ENCODE measurements at places on chromosomes 5 and 9.

- no peak for DNase-seq
Measured at GRCh38 chr9:36966371-36967097, 67.5 kb downstream of the PAX5 start.

DNA sequence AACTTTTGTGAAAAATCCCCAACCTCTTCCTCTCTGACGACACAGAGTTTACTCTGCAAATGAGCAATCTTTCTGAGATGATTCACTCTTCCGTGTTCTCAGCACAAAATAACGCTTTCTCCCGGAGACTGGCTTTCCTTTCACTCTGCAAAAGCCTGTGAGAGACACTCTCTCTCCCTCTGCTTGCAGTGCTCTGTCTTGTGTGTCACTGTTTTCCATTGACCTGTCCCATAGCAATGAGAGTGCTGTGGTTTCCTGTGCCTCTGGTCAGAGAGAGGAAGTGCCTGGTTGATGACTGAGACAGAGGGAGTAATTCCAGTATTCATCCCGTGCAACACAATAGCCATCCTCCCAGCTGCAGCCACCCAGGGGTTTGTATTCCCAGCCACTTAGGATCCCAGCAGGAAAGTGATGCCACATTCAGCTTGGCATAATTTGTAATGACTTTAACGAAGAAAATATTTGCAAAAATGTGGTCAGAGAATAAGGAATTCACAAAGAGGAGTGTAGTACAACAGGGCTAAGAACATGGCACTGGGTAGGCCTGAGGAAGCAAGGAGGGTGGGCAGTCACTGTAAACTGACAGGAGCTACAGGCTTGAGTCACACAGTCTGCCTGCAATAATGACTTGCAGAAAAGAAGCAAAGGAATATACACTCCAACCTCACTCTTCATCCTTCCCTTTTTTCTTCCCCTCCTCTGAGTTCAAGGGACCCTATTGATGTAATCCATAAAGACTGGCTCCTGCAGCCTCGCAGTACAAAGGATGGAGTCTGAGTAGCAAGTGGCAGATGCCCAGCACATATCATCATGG is 463.5 kb upstream of the RGMB start:
- DNase-seq: no peak

DNA sequence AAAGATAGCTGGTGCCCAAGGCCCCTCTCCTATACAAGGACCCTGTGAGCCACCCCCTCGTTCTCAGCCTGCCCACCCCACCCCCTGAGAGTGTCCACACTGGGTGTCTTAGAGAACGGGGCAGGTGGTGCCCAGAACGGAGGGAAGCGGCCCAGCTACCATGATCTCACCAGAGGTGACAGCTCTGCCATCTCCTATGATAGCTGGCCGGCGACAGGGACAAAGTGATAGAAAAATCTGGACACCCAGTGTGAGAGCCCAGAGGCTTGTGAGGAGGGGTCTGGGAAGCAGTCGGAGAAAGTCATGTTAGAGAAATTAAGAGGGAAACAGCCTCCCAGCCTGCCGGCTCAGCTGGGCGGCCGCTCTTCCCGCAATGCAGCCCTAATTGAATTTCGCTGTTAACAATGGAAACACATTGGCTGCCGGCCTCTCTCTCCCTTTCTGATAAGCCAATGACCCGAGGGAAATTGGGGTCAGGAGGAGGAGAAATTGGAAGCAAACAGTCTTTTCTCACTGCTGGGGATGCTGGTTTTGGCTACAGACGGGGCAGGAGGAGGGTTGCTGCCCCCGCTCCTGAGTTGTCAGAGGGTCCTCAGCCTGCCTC is 32.3 kb downstream of the HK3 start:
- DNase-seq: no peak

- no peak for DNase-seq
Measured at GRCh38 chr5:10384483-10384882, 31.0 kb downstream of the MARCHF6 start.

- no peak for DNase-seq
Measured at GRCh38 chr9:7370381-7370780, 429.2 kb downstream of the DMAC1 start.

DNA sequence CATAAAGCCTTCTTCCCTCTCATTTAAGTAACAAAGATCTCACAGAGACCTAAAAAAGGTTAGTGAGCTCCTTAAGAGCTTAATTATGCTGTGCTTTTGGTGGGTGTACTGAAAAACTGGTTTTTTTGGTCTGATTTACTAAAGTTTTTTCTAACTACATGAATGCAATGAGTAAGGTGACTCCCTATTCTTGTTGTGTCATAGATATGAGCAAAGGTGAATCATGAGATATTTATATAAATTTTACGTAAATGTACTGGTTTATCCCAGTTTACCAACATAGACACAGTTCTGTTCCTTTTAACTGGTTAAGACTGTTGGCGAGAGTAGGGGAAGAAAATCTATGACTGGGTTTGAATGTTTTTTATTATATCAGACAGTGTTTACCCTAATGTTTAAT is 250.5 kb downstream of the NR2F1-AS1 start:
- no peak for DNase-seq

DNA sequence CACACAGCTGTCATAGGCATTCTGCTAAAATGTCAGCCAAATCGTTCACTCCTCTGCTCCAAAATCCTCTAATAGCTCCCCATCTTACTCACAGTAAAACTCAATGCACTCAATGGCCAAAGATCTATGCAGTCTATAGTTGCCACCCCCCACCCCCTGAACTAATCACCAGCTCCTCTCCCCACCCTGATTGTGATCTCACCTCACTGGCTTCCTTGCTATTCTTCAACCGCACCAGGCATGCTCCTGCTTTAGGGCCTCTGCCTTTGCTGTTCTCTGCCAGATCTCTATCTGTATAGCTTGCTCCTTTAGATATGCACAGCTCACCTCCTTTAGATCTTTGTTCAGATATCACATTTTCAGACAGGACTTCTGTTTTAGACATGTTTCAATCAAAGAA is 33.2 kb upstream of the SNX2 start:
- DNase-seq: no peak

GRCh38 chr9:71582347-71582746 is 186.0 kb downstream of the CEMIP2 start:
- no peak for DNase-seq

DNA sequence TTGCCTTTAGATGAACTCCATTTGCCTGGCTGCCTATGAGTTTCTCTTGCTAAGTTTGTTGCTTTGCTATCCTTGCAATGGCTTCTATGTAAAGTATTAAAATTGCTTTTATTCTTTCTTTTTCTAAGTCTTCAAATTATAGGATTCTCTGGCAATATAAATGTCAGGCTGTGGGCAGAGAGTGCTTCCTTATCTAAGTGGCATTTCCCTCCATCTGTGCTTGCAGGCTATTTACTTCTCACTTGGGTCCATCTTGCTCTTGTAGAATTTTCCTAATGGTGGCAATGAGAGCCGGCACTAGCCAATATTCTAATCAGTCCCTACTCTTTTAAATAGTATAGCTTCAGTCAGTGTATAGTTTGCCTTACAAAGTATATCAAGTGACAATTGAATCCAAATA is 63.3 kb downstream of the FAM174A start:
- no peak for DNase-seq

GRCh38 chr5:175796536-175797499 is 74.6 kb upstream of the CPLX2 start:
- peak; percentile 61 for DNase-seq

DNA sequence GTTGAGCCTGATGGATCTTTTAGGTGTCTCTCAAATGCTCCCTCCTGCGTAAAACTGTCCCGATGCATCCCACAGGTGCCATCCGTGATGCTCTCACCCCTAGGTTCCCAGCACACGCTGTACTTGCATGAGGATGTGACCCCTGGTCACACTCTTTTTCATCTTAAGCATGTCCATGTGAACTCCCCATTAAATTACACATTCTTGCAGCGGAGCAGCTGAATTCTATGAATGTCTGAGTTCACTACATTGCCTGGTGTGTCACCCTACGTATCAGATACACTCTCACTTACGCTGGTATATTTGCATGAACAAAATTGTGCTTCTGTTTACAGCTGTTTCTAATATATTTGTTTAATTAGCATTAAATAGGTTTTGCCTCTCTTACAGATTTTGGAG is 105.3 kb upstream of the RETREG1 start:
- DNase-seq: no peak

GRCh38 chr5:92353107-92354030 is 970.3 kb upstream of the ARRDC3 start:
- DNase-seq: no peak

DNA sequence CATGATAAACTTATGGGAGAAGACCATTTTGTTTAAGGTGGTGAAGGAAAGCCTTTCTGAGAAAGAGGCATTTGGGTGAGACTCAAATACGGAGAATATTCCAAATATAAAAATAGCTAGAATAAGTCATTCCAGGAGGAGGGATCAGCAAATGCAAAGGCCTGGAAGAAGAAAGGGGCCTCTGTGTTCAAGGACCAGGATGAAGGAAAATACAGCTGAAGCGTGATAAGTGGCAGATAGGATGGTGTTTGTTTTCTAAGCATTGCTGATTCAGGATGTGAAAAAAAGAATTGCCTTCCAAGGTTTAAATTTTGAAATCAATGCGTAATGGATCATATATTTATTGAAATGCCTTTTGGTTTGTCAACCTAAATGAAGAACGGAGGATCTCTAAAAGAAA is 59.4 kb upstream of the CAST start:
- no peak for DNase-seq

DNA sequence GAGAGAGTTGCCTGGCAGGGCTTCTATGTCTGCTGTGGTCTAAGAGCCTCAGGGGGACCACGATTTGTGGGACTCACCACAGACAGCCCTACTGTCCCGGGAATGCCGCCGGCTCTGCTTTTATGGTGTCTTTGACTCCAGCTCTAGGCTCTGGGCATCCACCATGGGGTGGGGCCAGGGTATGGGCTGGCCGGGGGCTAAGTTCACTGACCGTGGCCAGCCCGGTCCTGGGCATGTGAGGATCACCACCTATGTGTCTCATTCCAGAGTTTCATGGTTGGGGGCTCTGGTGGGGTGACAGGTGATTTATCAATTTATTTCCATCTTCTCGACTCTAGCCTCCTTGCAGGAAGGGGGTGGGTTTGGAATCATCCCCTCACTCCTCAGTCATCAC is 139.4 kb downstream of the GADD45G start:
- DNase-seq: no peak

- DNase-seq: no peak
Measured at GRCh38 chr5:42109006-42109572, 184.0 kb downstream of the FBXO4 start.

DNA sequence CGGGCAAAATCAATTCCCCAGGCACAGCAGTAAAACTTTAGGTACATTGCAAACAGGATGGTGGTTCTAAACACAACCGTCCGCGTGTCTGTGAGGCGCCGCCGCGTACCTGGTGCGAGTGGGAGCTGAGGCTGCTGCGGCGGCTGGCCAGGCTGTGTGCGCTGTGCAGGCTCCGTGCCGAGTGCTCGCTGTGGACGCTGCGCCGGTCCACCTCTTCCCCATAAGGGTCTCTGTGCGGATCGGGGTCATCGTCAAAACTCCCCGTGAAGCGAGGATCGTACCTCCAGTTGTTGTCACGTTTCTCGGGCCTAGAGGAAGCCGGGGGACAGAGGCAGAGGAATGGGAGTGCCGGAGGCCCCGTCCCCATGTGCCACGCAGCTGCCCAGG is 16.7 kb downstream of the SEC16A start:
- no peak for DNase-seq

DNA sequence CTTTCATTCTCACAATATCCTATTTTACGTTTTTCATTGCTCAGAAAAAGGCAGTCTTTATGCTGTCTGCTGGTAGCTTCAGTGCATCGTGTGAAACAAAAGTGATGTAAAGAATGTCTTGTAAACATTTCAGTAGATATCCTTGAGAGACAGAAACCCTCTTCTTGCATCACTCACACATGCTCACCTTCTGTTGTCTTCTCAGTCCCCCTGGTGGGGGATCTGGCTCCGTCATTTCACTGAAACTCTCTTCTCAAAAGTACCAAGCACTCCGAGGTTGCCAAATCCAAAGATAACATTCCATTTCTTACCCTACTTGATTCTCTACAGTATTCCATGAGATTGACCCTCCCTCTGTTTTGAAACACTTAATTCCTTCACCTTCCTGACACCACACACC is 46.1 kb upstream of the PCA3 start:
- DNase-seq: no peak

DNA sequence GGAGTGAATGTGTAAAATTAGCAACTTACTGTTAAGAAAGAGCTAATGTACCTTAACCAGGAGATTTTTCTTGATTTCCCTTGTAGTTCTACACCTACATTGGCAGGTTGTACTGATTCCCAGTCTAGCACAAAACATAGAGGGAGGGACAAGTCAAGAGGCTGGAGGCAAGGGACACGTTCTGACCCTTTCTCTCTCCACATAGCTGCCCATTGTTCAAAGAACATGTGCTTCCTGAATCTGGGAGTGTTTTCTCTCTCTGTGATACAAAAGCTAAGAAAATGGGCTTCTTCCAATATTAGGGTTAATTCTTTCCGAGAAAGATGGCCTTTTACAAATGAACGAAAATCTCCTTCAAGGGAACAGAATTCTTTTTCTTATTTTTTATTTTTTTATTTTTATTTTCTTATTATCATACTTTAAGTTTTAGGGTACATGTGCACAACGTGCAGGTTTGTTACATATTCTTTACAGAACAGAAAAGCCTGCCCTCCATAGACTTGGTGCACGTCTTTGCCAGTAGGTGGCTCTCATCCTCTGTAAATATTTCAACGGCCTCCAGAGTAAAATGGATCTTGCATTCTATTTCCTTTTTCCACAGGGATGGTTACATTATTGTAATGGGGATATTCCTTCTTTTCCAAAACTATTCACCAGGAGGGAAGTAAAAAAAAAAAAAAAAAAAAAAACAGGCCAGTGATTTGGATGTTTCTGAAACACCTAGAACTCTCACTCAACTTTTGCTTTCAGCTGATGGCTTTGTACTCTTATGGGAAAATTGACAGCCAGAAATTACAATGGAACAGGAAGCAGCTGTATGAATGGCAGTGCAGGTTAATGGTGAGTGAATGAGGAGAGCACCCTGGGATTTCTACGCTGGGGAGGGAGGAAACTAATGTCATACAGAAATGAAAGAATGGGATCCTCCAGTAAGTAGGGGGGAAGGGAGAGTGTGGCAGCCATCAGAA is 13.1 kb upstream of the IFNA5 start:
- peak; percentile 9 for DNase-seq

- no peak for DNase-seq
Measured at GRCh38 chr5:36701085-36701698, 94.8 kb downstream of the SLC1A3 start.

DNA sequence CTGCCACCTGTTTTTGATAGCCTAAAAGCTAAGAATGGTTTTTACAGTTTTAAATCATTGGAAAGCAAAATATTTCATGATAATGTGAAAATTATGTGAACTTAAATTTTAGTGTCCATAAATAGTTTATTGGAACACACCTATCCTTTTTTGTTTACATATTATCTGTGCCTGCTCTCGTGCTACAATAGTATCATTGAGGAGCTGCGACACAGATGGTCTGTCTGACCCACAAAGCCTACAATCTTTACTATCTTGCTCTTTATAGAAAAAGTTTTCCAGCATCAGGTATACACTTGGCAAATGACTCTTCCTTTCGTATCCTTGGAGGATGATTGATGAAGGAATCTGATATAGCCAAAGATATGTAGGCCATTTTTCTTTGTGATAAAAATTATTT is 40.2 kb downstream of the TTC1 start:
- DNase-seq: no peak
